ENCODE measurements at places on chromosomes 7 and 10.
A peak's percentile ranks its signal among the peaks of the same experiment; 100 is the strongest.

- peak; percentile 68 for DNase-seq
Measured at GRCh38 chr10:69392481-69393000, 24.2 kb downstream of the TACR2 start.

- no peak for DNase-seq
Measured at GRCh38 chr7:2082139-2082998, 150.4 kb downstream of the MAD1L1 start.

DNA sequence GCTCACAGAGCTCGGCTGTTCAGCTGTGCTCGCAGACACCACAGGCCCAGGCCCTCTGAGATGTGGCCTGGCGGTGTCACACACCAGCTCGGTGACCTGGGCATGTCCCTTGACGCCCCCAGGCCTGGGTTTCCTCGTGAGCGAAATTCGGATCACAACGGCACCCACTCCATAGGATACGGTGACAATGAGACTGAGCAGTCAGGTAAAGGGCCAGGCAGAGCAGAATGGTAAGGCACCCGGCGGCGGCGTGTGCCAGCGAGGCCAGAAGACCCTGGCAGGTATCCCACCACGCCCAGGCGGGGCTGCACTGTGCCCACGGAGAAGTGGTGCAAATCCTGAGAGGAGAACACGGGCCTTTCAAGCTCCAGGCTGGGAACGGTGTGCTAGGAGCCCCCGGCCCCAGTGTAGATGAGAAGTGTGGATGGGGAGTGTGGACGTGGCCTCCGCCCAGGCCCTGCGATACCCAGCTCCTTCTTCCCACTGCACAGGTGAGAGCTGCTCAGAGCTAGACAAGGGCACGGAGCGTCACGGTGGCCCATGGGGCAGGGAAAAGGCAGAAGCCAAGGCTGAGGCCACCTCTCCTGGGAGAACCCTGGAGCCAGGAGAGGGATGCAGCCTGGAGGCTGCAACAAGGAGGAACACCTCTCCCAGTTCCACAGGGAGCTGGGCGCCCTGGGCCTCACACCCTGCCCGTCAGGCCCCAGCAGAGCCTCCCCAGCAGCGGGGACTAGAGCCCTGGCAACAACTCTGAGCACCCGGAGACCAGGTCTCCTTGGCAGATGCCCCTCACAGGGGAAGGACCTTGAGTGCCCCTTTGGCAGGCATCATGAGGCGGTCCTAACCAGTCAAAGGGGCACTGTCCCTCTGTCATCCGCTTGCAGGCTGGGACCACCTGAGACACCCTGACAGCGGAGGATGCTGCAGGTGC, 219.1 kb downstream of the MAD1L1 start:
- DNase-seq, result no peak

GRCh38 chr10:77509391-77509790, 128.2 kb downstream of the KCNMA1 start:
- no peak for DNase-seq

DNA sequence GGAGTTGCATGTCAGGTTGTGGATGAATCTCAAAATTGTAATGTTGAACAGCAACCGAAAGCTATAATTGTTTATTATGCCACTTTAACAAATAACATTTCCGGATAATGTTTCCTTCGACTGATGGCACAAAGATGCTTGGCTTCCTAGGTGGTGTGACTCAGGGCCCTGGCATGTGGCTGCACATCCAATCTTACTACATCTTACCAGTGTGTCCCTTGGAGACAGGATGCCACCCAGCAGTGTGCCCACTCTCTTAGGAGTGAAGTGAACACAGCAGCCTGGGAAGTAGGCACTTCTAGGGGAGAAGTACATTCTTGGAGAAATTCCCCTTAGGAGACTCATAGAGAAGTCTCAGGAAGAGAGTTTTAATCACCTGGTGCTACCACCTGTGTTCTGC, 33.0 kb upstream of the GPR26 start:
- DNase-seq, result no peak

DNA sequence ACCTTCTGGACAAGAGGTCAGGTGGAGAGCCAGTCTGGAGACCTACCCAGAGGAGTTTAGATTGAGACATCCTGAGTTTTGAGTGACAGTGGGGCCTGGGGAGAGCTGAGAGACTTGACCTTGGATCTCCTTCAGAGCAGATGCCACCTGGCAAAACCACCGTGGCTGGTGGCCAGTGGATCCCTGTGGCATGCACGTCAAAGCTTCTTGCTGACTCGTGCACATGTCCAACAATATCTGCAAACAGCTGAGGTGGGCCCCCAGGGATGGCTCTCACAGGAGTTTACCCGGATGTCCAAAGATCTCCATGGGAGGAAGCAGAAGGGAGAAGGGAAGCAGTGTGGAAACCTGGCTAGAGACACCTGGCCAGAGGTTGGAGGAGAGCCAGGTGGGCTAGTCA, 230.5 kb downstream of the FANK1 start:
- DNase-seq, result no peak

DNA sequence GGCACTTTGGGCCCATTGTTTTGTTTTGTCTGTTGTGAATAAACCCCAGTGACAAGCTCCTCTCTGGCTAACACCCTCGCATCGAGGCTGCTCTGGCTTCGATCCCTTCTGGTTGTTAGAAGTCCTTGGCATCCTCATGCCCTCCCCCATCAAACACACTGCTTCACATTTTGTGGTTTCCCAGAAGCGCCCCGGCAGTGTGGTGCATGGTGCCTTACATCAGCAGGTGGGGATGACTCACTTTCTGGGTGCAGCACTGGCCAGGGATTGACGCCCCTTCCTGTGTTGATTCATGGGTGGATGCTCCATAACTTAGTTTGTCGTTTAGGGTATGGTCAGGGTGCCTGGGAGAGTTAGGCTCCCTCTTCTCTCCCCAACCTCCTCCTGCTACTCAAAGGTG, 51.4 kb downstream of the PLPP4 start:
- no peak for DNase-seq

GRCh38 chr10:96910488-96911395, 78.6 kb downstream of the LCOR start:
- DNase-seq, result no peak

- DNase-seq, result no peak
Measured at GRCh38 chr7:27906385-27907091, 166.6 kb downstream of the TAX1BP1 start.

DNA sequence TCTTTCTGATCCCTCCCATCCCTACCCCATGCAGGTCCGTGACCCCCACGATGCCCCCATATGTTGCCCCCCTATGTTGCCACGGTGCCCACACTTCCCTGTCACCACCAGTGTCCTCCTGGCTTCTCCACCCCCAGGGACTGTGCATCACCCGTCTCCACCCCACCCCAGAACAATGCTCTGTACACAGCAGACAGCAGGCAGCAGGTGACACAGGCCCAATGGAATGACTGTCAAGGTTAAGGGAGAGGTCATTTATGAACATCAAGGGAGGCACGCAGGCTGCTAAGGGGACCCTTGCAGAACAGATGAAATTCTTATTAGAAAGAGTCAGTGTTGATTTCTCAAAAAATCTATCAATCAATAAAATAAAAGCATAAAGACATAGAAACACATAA, 71.5 kb downstream of the PARP12 start:
- no peak for DNase-seq

GRCh38 chr7:55252386-55252785, 112.8 kb upstream of the LANCL2 start:
- DNase-seq, result no peak

DNA sequence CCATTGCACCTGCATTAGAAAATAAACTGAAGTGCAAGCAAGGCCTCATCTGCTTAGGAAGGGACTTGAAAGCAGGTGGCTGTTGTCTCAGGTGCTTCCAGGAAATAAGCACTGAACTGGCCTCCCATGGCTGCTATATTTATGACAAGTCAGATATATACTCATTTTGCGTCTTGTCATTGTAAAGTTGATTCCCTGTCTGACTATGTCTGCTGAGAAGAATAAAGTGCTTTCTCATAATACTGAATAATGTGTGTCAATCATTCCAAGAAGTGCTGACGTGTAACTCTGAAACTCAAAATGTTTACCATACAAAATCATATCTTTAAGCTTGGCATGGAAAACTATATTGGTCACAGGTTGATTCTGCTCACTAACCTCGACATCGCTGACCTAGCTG, 44.9 kb upstream of the SVOPL start:
- DNase-seq, result no peak

DNA sequence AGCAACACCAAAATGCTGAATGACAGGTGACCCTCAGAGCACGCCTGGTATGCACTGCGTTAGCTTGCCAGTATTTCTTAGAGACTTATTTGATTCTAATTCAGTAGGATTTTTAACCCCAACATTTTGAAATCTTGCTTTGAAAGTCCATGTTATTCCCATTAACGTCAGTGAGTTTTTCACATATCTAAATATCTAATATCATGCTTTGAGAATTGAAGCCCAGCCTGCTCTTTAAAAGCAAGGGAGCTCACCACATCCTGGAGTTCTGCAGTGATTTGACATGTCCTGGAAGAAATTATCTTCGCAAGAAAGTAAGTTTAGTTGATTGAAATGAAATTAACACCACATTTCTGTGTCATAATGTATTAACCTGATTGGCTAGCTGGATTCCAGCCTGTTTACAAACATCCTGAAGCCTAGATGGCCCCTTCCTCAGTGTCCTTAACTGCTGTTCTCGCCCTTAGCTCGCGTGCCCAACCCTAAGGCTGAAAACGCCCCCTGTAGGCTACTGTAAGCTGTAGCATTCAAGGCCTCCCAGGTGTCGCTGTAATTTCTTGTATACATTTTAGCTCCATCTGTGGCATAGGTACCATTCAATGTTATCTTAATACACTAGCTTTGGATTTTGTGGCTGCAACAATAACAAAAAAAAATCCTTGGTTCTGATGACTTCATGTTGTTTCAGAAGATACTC, 191.5 kb downstream of the MGMT start:
- DNase-seq, result no peak

- DNase-seq, result no peak
Measured at GRCh38 chr7:141158561-141158960, 84.7 kb downstream of the TMEM178B start.

- no peak for DNase-seq
Measured at GRCh38 chr7:50475340-50475739, 25.2 kb upstream of the FIGNL1 start.

All from stimulated activated CD4-positive, alpha-beta T cell treated with anti-CD3 and anti-CD28 coated beads, Interleukin-1b, Interleukin-23, amount 100 ng/mL, for 1 hour (primary cell).